ENCODE measurements at places on chromosomes 4 and X.

GRCh38 chrX:43493756-43494155, 162.3 kb upstream of the MAOA start:
- DNase-seq, result no peak

DNA sequence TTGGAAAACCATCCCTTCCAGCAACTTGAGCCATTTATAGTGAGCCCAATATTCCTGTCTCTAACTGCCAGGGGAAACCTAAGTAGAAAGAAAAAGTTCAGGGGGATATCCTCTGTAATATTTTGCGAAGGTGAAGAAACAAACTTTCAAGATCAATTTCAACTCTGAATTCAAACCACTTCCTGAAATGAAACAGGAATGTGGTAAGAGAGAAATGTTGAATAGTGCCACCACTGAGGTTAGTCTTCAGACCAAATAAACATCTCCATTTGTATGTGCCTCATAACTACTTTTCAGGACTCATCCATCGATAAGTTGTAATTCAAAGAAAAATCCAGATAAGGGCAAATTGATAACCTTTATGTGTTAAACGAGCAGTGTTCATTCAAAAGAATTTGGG, 128.7 kb downstream of the GABRB1 start:
- DNase-seq, result no peak

- no peak for DNase-seq
Measured at GRCh38 chr4:5756271-5756670, 45.3 kb downstream of the EVC start.

- DNase-seq, result no peak
Measured at GRCh38 chr4:85790582-85790981, 315.6 kb downstream of the ARHGAP24 start.

DNA sequence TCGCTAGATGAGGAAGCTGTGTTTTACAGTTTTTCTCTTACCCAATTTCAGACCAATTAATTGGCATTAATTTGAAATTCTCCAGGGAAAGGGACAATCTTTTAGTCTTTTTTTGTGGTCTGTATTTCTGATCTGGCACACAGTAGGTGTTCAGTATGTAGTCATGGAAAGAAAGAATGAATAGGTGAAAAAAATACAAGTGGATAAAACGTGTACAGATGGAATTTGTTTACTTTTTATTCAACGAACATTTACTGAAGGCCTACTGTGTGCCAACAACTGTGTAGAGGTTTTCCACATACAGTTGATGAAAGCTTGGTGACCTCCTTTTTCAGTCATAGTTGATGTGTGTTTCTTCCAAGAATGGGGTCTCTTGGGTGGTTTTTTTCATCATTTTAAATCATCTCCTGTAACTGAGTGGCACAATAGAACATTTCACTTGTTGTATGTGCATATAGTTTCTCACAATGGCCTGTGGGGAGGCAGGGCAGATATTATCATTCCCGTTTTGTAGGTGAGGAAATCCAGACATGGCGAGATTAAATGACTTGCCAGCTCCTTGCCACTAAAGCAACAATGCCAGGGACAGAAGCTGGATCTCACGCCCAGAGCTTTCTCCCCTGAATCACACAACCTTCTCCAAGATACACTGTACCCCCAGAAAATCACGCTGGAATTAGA, 102.4 kb downstream of the CEP135 start:
- DNase-seq, result no peak

DNA sequence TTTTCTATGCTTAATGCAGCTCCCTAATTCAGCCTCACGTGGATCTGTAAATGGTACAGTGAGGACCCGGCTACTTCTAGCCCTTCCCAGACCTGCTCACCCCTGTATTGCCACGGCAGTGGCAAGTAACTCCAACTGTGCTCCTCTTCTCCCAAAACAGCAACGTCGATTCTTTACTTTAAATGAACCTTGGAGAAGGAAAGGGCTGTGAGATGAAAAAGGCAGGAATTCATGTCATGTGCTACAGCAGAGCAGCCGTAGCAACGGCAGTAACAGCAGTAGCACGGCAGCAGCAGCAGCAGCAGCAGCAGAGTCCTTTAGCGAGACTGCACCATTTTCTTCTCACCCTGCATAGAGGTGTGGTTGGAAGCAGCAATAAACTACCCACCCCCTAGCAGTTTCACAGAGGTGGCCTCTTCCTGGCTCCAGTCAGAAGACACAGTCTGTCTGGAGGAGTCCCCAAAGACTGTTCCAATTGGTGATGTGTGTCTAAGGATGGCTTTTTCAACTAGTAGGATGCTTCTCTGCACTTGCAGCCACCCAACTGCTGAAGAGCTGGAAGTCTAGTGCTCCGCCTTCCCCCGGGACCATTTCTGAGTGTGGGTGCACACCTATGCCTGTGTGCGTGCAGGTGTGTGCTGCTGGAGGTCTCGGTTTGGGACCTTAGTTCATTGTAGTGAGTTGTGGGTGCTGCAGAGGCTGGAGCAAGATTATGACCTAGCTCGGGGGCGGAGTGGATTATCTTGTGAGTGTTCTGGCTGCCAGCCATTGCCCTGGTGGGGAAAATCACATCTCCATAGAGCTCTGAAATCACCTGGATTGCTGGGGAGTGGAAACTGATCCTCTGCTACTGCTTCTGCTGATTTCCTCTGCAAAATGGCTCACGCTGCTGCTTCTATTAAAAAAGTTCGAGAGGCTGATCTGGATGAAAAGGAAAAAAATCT, 67.2 kb downstream of the ANK2 start:
- DNase-seq, result peak; percentile 49

DNA sequence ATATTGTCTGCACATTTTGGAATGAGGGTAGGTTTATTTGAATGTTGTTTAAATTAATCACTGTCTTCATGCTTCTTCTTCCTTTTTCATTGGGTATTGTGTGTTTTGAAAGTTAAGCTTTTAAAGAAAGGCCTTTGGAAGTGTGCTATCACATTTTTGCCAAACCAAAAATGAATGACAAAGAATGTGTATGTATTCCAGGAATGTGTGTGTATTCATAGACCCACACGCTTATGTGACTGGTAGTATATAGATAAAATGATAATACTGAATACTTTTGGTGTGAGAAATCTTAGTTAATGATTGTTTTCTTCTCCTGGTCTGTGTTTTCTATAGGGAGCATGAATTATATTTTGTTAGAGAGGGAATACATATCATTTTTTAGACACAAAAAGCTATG, 404.4 kb downstream of the TLL1 start:
- DNase-seq, result no peak
